ENCODE measurements at places on chromosomes 7 and 10.

GRCh38 chr10:3077940-3078630, 10.7 kb downstream of the PFKP start:
- DNase-seq: no peak

- no peak for DNase-seq
Observed at GRCh38 chr7:5420067-5420880, 3.4 kb downstream of the TNRC18 start.

GRCh38 chr7:13050703-13051102, 363.3 kb downstream of the ARL4A start:
- no peak for DNase-seq

- no peak for DNase-seq
Observed at GRCh38 chr7:51633596-51633995, 317.0 kb upstream of the COBL start.

DNA sequence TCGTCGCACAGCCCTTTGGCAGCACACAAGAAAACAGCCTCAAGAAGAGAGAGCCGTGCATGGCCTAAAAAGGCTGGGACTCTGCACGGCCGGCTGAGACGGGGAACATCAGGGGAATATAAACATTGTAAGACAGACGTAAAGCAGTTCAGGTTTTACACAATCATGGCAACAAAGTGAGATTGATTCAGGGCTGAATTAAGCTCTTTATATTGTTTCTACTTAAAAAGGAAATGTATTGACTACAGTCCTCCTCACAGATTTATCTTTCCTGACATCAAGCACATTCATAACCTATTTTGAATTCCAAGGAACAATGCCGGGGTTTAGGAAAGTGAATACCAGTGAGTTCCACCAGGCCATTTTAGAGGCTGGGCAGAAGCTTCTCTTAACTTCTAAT, 25.2 kb downstream of the SORBS1 start:
- no peak for DNase-seq

- DNase-seq: no peak
Observed at GRCh38 chr10:24453404-24453830, 244.5 kb downstream of the KIAA1217 start.

DNA sequence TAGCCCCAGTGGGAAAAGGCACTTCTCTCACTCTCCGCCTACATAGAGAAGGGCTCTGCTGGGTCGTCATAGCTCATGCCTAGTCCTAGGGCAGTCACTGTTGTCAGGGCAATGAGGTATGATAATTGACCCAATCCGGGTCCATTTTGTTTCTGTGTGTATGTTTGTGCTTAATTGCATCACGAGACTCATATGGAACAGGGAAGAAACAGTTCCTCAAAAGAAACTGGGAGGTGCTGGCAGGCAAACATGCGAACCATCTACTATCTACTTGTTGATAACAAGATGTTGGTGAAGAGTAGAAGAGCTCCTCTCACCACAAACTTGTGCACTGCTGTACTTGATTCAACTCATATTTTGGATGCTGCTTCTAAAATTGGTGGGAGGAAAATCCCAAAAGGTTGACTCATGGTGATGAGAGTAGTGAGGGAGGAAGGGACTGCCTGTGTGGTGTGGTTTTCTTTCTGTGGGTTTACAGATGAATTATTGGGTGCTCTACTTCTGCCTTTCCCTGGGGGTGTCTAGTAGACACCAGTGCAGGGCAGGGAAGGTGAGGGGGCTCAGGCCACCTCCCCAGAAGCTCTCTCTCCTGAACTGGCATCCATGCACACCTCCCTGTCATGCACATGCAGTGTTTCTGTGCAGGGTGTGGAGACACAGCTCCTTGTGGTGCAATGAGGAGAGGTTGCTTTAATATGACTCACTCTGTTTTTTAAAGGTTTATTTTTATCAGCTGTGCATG, 29.4 kb downstream of the LSMEM1 start:
- DNase-seq: no peak

- DNase-seq: no peak
Observed at GRCh38 chr10:33352175-33352574, 17.7 kb upstream of the NRP1 start.

GRCh38 chr10:96512524-96513304, 1.0 kb downstream of the TLL2 start:
- no peak for DNase-seq

DNA sequence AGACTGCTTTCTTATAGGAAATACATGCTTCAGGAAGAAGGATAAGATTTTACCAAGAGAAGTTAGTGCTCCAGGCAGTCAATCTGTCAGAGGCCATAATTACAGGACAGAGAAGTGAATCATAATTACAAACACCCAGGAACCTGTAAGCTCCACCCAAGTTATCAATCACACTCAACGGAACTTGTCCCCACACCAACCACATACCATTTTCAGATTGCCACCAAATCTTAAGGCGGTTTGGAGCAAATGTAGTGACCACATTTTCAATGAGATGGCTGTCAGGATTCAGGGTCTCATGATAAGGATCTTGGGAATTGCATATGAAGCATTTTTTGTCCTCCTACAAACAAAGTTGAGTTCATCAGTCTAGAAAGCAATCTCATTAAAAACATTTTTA, 4.8 kb downstream of the LAMB1 start:
- DNase-seq: no peak

DNA sequence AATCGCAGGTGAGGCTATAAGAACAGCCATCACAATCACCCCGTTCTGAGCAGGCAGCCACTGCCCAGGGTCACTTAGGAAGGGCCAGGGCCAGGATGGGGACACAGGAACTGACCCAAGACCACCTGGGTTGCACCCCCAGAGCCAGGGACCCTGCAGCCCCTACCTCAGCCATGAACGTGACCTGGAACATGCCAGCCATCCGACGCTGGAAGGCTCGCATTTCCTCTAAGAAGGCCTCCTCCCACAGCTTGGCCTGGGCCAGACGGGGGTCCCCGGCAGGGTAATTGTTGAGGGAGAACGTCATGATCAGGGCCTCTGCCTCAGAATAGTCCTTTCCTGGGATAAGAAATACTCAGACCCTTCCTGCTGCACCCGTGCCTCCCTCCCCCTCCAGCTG, 5.0 kb downstream of the NPC1L1 start:
- DNase-seq: no peak

DNA sequence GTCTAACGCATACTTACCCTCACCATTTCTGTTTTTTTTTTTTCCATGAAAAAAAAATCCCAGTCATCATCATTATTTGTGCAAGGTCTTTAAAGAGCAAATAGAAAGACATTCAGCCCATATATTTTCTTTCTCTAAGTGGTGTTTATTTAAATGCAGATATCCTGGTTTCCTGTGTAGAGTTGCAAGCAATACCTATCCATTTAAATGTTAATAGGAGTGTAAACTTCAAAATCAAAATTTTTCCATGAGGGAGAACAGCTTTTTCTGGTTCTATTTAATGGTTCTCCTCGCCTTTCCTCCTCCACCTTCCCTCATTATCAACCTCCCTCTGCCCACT, 120.1 kb upstream of the AGK start:
- no peak for DNase-seq

DNA sequence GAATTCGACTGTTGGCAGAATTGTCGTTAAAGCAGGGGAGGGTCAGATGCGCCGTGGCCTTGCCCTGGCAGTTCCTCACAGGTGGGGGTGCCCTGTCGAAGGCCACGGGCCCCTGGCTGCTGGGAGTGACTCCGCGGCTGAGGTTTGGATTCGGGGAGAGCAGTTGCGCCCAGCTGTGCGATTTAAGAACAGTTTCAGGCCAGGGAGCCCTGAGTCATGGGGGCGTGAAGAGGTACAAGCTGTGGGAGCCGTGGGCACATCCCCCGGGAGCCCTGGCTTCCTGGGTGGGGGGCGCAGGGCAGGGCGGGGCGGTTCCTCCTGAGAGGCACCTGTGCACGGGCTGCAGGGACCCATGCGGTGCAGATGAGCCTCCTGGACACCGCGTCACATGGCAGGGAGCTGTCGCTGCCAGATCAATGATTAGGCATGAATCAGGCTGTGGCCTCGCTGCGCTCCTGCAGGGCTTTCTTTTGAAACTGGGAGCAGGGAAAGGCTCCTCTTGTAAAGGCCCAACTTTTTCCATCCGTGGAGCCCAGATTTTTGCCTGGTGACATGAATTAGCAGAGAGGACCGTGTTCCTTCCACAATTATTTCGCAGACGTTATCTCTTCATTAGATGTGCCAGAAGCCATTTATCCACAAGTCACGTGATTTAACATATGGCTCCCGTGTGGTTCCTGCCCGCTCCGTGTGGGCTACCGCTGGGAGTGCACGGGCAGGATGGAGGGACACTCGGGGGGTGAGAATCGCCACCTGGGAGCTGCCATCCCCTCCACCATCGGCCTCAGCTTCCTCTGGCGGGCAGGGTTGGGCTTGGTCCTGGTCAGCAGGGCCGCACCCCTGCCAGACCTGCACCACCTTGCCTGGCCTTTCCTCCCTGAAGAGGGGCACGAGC, 918 bp downstream of the PWWP2B start:
- DNase-seq: no peak

- no peak for DNase-seq
Observed at GRCh38 chr10:30894221-30894620, 137.4 kb downstream of the ZNF438 start.

- DNase-seq: peak; percentile 94
Observed at GRCh38 chr10:73096449-73097304, at the start of gene P4HA1. P4HA1 (minus strand) TSS chr10:73096866; CDS start chr10:73074883, 21,983 bp downstream.

DNA sequence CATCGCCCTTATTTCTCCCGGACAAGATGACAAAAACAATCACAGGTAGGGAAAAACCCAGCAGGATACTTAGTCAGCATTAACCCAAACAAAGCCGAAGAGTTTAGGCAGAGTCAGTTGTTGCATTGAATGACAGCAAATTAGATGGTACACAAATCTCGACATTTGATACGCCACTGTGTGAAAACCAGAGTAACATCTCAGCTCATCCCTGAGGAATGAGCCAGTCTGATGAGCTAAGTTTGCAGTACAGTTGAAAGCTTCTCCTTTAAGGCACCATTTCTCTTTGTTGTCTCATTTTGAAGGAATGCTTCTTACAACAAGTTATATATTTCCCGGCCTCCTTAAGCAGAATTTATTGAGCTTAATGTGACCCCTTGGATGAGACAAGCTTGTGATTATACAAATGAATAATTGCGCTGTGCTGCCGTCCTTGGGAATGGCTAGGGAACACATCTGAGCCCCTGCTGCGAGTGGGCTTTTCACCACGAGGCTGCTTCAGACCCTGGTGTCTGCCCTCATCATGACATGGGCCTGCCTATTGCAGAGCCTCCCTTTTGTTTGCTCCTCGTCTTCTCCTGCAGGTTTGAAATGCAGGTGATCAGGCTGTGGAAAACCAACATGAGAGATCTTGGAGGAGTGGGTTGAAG, 137.3 kb downstream of the CELF2 start:
- no peak for DNase-seq

GRCh38 chr7:118006979-118007378, 133.7 kb upstream of the CTTNBP2 start:
- no peak for DNase-seq

GRCh38 chr10:11625019-11625735, 13.7 kb upstream of the USP6NL start:
- no peak for DNase-seq

GRCh38 chr10:50927522-50928189, 42.2 kb upstream of the A1CF start:
- no peak for DNase-seq

DNA sequence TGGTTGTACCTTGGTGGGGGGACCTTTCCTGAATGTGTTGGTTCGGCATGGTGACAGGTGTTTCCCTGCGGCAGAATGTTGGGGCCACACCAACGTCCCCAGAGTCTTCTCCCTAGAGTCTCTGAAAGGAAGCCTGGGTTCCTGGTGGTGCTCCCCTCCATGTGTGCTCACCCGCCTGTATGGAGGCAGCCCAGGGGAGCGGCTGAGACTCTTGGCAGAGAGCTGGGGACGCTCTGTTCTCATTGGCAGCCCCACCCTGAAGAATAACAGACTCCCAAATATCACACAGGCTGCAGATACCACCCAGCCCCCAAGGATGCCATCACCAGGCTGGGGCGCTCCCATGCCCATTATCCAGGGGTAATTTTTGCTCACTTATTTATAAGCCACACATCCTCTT, 34.8 kb downstream of the CHST12 start:
- DNase-seq: no peak

- DNase-seq: no peak
Observed at GRCh38 chr7:88315522-88315921, 8.8 kb upstream of the STEAP4 start.
